ENCODE measurements at places on chromosomes 4 and X.

- no peak for DNase-seq
Measured at GRCh38 chr4:186193851-186194250, 2.5 kb downstream of the CYP4V2 start.

GRCh38 chr4:54378461-54378860, 149.4 kb downstream of the PDGFRA start:
- DNase-seq = no peak

DNA sequence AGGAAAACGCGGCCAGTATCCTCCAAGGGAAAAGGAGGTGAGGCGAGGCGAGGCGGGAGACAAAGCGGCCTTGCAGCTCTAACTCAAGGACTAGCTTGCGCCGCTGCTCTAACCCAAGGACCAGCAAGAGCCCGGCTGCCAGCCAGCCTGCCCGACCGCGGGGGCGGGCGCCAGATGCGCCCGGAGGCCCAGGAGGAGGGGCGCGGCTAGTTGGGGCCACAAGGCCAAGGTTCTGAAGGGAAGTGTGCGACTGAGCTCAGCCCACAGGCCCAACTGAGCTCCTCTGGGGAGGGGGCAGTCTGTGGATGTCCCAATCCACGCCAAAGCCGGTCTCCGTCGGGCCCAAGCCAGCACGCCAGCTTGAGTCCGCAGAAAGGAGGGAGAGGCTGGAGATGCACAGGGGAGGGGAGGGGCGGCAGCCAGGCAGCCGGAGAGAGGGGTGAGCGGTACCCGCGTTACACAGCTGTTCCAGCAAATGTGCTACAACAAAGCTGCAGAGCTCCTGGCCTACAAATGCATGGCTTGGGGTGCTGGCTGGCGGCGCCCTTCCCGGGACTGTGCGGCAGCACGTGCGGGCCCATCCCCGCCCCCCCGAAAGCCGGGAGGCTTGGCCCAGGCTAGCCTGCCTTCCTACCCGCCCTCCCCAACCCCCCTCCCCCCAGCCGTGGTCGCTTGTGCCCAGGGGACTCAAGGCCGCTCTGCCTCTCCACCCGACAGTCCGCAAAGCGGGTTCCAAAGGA, 637 bp downstream of the AMER1 start:
- DNase-seq = peak; percentile 33

GRCh38 chr4:124594945-124595344, 117.6 kb downstream of the ANKRD50 start:
- no peak for DNase-seq

GRCh38 chrX:107726816-107727534, 48.6 kb downstream of the TSC22D3 start:
- DNase-seq = no peak

DNA sequence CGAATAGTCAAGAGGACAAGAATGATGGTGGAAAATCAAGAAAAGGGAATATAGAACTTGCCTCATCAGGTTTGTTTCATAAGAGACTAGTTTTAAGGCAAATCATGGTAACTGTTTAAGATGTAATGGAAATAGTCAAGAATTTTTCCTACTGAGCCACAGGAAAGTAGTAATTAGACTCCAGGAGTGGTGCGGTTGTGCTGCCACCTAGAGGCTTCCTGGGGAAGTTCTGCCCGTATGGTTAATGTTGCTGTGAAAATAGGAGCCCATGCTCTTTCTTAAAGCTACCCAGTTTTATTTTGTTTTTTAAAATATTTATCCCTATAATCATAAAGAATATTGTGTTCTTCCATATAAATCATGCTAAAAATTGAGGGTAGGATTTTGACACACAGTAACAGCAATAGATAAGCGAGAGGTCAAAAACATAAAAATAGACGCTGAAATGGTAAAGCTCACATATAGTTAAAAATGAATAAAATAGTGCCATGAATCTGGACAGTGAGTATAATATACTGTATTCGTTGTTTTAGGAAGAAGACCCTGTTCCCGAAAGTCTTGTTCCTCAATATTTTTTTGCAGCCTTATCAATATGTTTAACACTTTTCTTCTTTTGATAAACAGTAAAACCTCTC, 87.0 kb downstream of the PHOX2B start:
- peak; percentile 1 for DNase-seq

- DNase-seq = no peak
Measured at GRCh38 chr4:73725510-73725909, 14.9 kb upstream of the CXCL8 start.

DNA sequence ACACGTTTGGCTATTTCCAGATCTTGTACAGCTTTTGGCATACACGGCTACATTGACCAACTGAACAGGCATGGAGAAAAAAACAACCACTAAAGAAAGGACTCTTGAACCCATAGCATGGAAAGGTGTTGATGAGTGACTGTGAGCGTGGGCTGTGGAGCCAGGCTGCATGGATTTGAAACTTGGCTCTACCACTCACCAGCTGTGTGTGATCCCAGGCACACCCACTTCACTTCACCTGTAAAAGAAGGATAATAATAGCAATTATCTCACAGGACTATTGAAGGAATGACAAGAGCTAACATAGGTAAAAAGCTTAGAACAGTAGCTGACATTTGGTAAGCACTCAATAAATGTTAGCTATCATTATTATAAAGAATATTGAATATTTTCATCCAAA, 301.7 kb upstream of the CPEB2 start:
- no peak for DNase-seq

DNA sequence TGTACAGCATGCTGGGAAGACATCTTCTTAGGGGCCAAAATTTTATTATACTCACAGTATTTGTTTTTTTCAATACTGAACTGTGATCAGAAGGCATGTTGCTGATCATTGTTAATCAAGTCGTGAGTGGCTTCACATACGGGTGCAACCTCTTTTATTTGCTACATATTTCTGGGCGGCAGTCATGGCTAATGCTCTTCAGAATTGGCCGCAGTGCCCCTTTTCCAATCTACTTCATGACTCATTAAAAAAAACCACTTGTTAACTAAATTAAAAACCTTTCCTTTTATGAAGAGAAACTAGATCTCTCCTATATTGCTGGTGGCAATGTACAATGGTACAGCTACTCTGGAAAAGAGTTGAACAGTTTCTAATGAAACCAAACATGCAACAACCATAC, 101.5 kb upstream of the C1GALT1C1 start:
- DNase-seq = no peak

DNA sequence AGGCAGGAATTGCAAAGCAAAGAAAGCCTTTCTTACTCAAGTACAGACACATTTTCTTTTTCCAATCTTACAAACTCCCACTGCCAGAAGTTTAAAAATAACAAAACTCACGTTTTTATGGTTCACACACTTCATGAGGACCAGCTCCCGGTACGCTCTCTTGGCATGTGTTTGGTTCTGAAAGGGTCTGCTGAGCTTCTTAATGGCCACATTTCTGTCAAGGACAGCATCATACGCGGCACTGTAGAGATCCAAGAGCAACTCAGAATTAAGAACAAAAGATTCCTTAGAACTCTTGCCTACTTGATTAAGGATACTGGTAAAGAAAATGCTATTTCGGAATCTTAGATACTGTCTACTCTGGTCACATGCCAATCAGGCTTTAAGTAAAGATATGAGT, 252.7 kb downstream of the MAPK10 start:
- no peak for DNase-seq

- DNase-seq = no peak
Measured at GRCh38 chr4:156656896-156657295, 314.7 kb downstream of the PDGFC start.

DNA sequence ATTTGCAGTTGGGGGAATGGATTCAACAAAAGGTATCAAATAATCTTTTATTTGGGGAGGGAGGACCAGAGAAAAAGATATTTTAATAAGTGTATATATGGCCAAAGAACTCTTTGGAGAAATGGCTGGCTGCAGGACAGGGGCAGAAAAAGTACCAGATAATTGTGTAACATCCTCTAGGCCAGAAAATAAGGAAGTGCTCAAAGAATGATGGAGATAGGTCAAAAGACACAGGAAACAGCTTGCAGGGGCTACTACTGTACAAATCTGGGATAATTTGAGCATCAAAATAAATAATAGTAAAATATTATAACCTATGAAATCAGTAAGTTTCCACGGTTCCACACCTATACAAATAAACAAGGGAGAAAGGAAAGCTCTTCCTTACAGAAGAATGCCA, 34.8 kb downstream of the KLHL5 start:
- DNase-seq = no peak

DNA sequence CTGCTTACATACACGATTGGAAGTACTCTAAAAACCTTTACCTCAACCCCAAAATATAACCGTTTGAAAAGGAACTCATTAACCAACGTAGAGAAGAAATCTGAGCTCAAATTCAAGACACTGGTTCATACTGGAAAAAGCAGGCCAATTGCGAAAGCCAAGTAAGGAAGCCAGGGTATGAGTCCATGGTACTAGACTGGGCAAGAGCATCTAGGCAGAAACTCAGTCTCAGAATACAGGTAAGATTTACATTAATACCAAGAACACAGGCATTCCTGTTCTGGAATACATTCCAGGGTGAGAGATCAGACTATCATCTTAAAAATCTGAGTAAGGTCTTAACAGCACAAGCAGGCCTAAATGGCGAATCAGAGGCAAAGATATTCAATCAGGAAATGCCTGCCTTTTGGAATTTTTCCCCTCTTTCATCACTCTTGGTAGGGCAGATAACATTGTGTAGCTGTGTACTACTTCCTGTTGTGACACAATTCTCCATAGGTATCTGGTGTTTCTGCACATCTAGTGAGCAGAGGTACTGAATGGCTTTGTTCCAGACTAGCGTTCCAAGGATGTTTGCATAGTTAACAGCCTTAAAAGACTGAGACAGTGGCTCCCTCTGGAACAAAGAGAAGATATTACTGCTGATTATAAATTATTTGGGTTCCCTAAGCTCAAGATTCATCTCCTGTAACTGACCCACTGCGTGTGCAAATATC, 311.3 kb downstream of the PCDH19 start:
- no peak for DNase-seq

- no peak for DNase-seq
Measured at GRCh38 chr4:96642490-96642889, 802.6 kb downstream of the PDHA2 start.

DNA sequence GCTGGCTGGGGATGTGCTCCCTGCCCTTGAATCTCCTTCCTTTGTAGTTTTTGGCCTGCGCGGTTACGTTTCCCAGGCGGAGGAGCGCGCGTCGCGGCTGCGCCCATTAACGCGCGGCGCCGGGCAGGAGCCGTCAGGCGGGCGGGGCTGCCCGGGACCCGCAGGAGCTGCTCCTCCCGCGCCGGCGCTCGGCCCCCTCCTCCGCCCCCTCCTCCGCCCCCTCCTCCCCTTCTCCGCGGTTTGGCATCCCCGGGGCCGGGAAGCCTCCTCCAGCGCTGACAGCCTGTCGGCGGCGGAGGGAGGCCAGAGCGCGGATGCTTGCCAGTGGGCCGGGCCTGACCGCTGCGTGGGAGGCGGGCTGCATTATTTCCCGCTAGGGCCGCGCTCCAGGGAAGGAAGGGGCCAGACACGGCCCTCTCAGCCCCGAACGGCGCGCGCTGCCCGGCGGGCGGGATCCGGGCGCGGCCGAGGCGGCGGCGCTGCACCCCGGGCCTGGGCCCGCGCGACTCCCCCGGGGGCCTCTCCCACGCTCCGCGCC, at the start of gene DCLK2:
DCLK2 (plus strand) TSS at position 405 of the 538 bp plus-strand sequence. CDS start 583 bp downstream, outside the sequence.
- no peak for DNase-seq

- DNase-seq = no peak
Measured at GRCh38 chrX:31858915-31859314, 787.1 kb upstream of the FTHL17 start.

- no peak for DNase-seq
Measured at GRCh38 chr4:162408309-162408708, 244.5 kb upstream of the FSTL5 start.

DNA sequence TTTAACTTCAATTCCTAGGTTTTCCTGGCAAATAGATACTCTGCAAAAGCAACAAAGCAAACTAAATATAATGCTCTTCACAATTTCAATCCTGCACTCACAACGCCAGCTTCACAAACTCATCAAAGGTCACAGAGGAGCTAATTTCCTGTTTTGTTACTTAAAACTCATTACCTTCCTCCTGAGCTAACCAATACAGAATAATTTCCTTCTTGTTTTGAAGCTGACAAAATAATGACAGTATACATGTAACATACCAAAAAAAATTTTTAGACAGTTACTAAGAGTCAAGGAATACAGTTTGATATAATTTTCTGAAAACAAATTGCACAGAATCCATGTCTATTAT, 17.9 kb downstream of the CNOT6L start:
- DNase-seq = no peak

- no peak for DNase-seq
Measured at GRCh38 chr4:168633064-168633463, 136.2 kb downstream of the PALLD start.

- peak; percentile 49 for DNase-seq
Measured at GRCh38 chrX:63560601-63561218, 209.6 kb upstream of the SPIN4 start.

- no peak for DNase-seq
Measured at GRCh38 chr4:67344594-67345380, 200.5 kb downstream of the CENPC start.

GRCh38 chrX:154739952-154740465, 10.9 kb downstream of the GAB3 start:
- DNase-seq = no peak

DNA sequence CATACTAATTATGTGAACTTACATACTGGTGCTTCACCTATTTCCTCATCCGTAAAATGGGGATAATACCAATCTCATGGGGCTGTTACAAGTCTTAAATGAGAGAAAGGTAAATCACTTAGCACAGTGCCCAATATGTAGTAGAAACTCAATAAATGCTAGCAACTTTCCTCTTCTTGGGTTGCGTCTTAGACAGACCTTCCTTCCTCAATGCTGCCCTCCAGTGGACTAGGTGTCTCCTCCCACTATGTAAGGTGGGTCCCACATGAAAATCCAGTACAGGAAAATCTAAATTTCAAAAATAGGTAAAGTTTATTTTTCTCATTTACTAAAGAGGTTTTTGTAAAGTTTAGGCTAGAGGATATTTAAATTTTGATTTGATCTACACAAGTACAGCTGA, 20.6 kb downstream of the ZDHHC9 start:
- no peak for DNase-seq

GRCh38 chr4:39732728-39733127, 34.8 kb downstream of the UBE2K start:
- no peak for DNase-seq

GRCh38 chrX:110448459-110448858, 89.8 kb downstream of the RTL9 start:
- no peak for DNase-seq

- no peak for DNase-seq
Measured at GRCh38 chr4:148057516-148057915, 325.6 kb downstream of the ARHGAP10 start.

DNA sequence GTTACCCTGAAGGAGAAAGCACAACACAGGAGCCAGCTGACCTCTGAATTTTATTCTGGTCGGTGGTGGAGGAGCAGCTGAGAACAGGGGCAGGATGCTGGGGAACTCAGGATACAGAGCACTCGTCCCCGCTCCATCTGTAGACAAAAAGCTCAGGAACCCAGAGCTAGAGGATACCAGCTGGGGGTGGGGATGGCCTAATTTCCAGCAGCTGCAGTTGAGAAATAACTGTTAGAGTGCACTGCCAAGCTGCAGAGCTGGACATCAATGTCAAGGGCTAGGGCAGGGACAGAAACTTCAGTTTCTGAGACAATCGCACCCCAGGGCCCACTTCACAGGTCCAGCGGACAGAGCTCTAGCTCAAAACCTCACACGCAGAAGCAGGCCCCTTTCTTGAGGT, 122.1 kb upstream of the GUCY1A1 start:
- no peak for DNase-seq

All from stimulated activated naive CD4-positive, alpha-beta T cell (primary cell).